Peyer's patch (tissue), 4 donors: ENCODE measurements at places on chromosomes 4 and X. TPM values are rescaled to one million over a fixed set of nuclear protein-coding genes. Genes with fewer than 3 reads are reported as not detected.

The GDPD2 gene
- total RNA-seq, result 78.8 TPM

DNA sequence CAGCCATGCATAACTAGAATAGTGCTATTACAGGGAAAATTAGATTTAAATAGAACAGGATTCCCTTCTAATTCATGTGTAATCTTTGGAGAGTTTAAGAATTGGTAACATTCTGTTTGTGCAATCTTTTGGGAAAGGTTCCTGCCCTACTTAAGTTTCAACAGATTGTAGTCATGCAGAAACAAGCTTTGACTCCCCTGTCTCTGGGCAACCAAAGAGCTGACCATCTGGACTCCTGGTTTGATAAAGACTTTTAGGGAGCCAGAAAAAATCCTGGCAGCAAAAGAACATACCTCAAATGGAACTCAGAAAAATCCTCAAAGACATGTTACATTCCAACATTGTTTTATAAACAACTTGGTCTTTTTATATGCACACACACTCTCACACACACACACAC lies 191.1 kb upstream of the NEIL3 start:
- no peaks in the 10 kb centered on the region for H3K36me3 ChIP-seq

DNA sequence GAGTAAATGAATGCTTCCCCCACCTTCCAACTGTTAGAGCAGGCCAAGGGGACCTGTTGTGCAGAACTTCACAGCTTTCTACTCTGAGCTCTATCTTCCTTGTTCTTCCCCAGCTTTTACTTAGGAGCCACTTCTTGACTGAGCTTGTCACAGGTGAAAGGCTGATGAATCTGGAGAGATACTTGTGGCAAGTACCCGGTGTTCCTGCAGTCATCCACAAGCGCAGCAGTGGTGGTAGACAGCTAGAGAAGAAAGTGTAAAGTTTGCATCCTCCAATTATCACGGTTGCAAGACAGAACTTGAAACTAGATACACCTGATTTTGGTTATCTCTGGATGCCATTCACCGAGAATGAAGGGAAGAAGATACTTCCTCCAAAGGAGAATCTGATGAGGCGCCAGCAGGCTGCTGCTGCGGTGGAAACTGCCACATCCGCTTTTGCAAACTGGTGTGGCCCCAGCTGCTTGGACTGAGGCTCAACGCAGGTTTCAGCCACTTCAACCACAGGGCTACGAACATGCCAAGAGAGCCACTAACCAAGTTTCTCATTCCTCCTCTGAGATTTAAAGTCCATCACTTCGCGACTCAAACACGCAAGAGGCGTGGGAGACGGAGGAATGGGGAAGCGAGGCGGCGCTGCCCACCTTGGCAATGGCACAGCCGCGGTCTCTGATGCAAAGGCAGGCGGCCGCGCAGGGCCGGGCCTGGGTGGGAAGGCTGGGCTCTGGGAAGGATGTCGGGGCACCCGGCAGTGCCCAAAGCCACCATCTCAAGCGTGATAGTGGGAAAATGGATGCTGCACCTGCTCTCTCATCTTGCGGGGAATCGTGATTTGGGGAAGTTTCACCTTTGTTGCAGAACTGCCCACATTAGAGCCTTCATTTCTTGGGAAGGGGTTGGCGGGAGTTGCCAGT lies 1.3 kb upstream of the FHIP1A start:
- no peaks in the 10 kb centered on the region for H3K4me1 ChIP-seq
- DNase-seq, result peak; percentile 69
- H3K27ac ChIP-seq, result peak overlapping the region; percentile 79
- peak overlapping the region; percentile 51 for H3K4me3 ChIP-seq
- no peaks in the 10 kb centered on the region for H3K27me3 ChIP-seq

The LUZP4 gene
- not detected for total RNA-seq

DNA sequence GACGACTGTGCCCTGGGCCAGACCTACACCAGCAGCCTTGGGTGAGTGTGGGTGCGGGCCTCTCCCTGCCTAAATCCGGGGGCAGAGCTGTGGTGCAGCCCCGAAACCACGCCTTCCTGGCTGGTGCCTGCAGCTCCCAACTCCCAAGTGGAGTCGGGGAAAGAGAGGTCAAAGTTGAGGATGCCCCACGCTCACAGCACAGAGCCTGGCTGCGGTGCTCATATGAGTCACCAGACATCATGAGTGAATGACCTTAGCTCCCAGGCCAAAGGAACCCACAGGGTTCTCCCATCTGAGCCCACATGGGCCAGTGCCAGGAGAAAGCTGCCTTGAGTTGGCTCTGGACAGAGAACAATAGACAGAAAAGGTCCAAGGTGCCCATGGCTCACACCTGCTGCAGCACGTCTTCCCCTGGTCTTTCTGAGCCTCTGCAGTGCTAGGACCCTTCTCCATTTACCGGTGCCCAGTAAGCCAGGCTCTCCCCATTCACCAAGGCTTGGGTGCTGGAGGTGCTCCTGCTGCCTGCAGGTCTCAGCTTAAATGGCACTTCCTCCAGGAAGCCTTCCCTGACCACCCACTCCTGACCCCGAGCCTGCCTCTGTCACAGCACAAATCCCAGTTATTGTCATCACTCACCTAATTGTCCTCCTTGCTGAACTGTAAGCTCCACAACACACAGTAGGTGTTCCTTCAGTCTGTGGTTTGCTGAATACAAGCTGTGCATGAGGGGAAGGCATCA lies 224.2 kb downstream of the AFAP1 start:
- H3K4me3 ChIP-seq, result no peak overlapping the region
- H3K27ac ChIP-seq, result no peak overlapping the region
- H3K27me3 ChIP-seq, result no peaks in the 10 kb centered on the region

DNA sequence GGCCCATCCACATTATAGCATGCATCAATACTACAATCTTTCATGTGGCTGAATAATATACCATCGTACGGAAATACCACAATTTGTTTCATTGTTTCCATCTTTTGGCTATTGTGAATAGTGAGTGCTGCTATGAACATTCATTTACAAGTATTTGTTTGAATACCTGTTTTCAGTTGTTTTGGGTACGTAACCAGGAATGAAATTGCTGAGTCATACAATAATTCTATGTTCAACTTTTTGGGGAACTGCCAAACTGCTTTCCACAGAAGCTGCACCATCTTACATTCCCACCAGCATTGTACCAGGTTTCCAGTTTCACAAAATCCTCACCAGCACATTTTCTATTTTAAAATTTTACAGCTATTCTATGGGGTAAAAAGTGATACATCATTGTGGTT lies 28.5 kb upstream of the MANBA start:
- no peaks in the 10 kb centered on the region for H3K4me1 ChIP-seq
- no peak for DNase-seq
- no peaks in the 10 kb centered on the region for H3K27me3 ChIP-seq
- no peak overlapping the region for H3K27ac ChIP-seq

- H3K4me1 ChIP-seq, result no peaks in the 10 kb centered on the region
- no peaks in the 10 kb centered on the region for H3K27me3 ChIP-seq
- H3K27ac ChIP-seq, result peak overlapping the region; percentile 40
- DNase-seq, result peak; percentile 59
- H3K36me3 ChIP-seq, result no peaks in the 10 kb centered on the region
Observed at GRCh38 chr4:4673070-4673469, 131.2 kb upstream of the STX18 start.

- H3K4me3 ChIP-seq, result no peak overlapping the region
- no peaks in the 10 kb centered on the region for H3K36me3 ChIP-seq
- H3K27ac ChIP-seq, result no peak overlapping the region
- no peaks in the 10 kb centered on the region for H3K27me3 ChIP-seq
- H3K4me1 ChIP-seq, result no peaks in the 10 kb centered on the region
- DNase-seq, result no peak
Observed at GRCh38 chrX:45849261-45849862, 648.7 kb upstream of the DIPK2B start.

The COL4A6 gene
- total RNA-seq, result 0.18 TPM

The PCDH19 gene
- total RNA-seq, result 0.66 TPM

The ETDA gene
- total RNA-seq, result not detected

The LRCH2 gene
- 1.6 TPM for total RNA-seq

- no peaks in the 10 kb centered on the region for H3K4me1 ChIP-seq
- H3K27me3 ChIP-seq, result no peaks in the 10 kb centered on the region
- H3K27ac ChIP-seq, result no peak overlapping the region
Observed at GRCh38 chr4:184613405-184613804, 35.8 kb downstream of the CASP3 start.

The CCKAR gene
- not detected for total RNA-seq

DNA sequence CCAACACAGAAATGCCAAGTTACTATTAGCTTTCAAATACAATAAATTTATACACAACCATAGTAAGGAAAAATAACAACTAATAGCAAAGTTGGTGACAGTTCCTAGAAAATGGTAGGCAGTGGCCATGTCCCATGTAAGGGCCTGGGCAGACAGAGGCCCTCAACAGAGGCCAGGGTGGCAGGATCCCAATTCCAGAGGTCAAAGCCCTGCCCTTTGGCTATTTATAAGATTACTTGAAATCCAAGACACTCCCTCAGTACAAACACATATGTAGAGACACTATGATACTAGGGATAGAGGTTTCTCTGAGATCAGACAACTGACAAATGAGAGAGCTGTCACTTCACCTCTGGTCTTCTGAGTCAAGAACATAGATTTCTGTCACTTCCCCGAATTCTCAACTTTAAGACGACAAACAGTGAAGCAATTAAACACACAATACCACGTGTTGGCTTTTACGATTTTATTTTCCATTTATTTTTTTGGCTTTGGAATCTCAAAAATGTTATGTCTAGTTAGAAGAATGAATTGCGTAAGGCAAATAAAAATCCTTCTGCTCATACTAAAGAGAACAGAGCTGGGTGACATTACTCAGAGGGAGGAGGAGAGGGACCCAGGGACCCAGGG lies 16.3 kb upstream of the MAOB start:
- H3K4me1 ChIP-seq, result no peaks in the 10 kb centered on the region
- DNase-seq, result no peak
- H3K27me3 ChIP-seq, result no peaks in the 10 kb centered on the region
- H3K4me3 ChIP-seq, result no peak overlapping the region
- H3K36me3 ChIP-seq, result no peaks in the 10 kb centered on the region

The F9 gene
- total RNA-seq, result not detected

DNA sequence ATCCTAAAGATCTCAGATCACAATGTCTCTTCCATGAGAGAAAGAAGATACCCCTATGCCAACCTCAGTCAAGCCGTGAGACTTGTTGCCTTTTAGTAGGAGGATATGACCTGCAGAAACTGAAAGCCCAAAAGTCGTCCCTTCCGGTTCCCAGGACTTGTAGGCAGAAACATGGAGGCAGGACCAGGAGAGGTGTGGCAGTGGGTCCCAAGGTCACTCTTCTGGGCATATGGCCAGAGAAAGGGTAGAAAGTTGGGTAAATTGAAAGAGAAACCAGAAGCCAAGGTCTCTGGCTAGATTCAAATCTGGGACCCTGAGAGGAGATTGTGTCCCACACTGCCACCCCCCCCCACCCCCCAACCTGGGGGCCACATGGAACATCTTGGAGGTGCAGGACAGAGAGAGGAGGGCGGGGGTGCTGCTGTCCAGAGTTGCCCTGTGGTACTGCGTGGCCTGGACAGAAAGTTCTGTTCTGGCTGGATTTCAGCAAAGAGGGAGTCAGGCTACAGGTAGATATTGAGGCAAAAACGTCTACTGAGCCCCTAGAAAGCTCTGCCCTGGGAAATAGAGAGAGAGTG lies 55.4 kb downstream of the DDX3X start:
- no peak for DNase-seq
- H3K4me1 ChIP-seq, result no peaks in the 10 kb centered on the region
- no peaks in the 10 kb centered on the region for H3K36me3 ChIP-seq
- no peak overlapping the region for H3K4me3 ChIP-seq
- H3K27ac ChIP-seq, result peak overlapping the region; percentile 46

DNA sequence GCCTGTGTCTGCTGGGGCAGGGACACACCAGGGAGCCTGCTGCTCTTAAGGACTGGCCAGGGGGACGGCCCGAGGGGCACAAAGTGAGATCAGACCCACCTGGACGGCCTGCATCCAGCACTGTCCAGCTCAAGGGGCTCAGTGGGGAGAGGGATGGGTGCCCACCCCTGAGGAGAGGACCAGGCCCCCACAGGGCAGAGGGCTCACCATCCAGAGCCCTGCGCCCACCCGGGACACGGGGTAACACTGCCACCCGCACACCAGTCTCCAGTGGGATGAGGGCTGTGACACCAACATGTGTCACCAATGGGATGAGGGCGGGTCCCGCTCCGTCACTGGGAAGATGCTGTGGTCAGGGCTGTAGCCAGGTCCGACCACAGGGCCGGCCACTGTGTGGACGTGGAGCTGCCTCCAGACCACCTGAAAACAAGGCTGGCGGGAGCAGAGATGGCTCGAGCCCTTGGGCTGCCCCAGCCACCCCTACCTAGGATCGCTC lies 13.2 kb downstream of the DGKQ start:
- no peaks in the 10 kb centered on the region for H3K27me3 ChIP-seq
- no peak for DNase-seq
- H3K4me1 ChIP-seq, result peaks cover 12% of the 10 kb centered on the region

GRCh38 chr4:150579551-150580234 lies 2.3 kb upstream of the MAB21L2 start:
- DNase-seq, result no peak
- peak overlapping the region; percentile 62 for H3K27ac ChIP-seq
- no peaks in the 10 kb centered on the region for H3K27me3 ChIP-seq
- H3K4me1 ChIP-seq, result no peaks in the 10 kb centered on the region
- H3K4me3 ChIP-seq, result peak overlapping the region; percentile 47
- H3K36me3 ChIP-seq, result peaks cover 16% of the 10 kb centered on the region

The TMPRSS11A gene
- total RNA-seq, result not detected

The NFKB1 gene
- total RNA-seq, result 22.0 TPM

The CCSER1 gene
- total RNA-seq, result 27.5 TPM

DNA sequence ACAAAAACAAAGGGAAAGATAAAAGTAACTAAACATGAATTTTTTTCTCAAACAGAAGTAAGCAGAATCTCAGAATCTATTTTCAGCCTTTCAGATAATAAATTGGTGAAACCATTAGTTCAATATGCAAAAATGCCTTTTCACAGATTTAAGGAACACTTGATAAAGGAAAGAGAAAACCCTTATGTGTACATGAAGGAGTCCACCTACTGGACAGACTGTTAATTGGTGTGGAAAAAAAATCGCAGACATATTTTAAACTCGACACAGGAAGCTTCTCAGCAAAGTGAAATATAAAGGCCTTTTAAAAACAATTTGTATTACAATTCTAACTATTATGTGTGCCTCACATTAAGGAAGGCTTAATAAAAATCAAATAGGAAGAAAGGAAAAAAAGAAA lies 22.3 kb downstream of the COX7B2 start:
- H3K4me3 ChIP-seq, result no peak overlapping the region
- no peaks in the 10 kb centered on the region for H3K36me3 ChIP-seq
- no peak overlapping the region for H3K27ac ChIP-seq
- H3K4me1 ChIP-seq, result no peaks in the 10 kb centered on the region

DNA sequence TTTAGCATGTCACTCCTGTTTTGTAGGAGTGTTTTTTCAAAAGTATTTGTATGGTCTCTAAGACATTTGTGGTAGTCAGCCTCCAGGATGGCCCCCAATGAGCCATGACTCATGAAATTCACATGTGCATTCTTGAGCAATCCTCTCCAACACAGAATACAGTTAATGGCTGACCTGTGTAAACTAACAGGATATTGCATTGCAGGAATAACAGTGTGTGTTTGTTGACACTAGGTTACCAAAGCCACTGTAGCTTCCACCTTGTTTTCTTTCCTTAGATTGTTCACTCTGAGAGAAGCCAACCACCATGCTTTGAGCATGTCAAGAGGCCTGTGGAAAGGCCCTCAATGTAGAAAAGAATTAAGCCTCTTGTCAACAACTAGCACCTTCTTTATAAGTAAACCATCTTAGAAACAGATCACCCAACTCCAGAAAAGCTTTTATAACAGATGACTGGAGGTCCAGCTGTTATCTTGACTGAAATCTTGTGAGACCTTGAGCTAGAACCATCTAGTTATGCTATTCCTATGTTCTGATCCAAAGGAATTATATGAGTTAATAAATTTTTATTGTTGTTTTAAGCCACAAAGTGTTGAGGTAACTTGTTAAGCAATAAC lies 28.5 kb downstream of the TBCK start:
- no peaks in the 10 kb centered on the region for H3K4me1 ChIP-seq
- no peaks in the 10 kb centered on the region for H3K27me3 ChIP-seq
- H3K27ac ChIP-seq, result no peak overlapping the region
- H3K4me3 ChIP-seq, result no peak overlapping the region
